Lung (tissue), 17 donors: ENCODE measurements at places on chromosomes 12 and 14. TPM values are rescaled to one million over a fixed set of nuclear protein-coding genes. Genes with fewer than 3 reads are reported as not detected.

Gene STAT2
- total RNA-seq: 218 TPM

Gene MYO1A
- 0.67 TPM for total RNA-seq

Gene GZMB
- 2.2 TPM for total RNA-seq

Gene AEBP2
- total RNA-seq: 29.3 TPM

Gene TSPAN9
- 72.3 TPM for total RNA-seq

Gene CRIP1
- total RNA-seq: 422 TPM
